Pons (tissue), 1 donor: ENCODE measurements at places on chromosomes 7 and 10.

DNA sequence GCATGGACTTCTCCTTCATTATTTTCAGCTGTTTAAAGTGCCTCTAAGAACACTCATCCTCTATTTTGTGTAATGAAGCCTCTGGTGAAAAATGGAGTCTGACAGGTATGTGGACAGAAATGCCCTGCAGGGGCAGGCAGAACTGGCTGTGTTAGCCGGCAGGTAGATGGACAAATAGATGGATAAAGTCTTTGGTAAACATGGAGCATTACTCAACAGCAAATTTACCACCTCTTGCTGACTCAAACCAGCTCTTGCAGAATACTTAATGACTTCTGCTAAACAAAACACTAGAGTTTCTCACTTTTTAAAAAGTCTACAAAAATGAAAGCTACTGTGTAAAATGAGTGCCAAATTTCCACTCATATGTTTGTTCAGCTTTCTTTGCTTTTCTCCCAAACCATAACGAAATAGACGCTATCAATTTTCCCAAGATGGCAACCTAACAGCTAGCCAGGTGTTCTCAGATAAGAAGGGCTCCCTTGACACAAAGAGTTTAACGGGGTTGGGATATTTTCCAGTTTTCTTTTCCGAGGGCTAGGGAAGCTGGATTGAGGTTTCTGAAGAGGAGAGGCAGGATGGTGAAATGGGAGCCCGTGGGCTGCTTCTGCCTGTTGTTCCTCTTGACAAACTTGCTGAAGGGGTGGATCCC is 71.9 kb upstream of the HABP2 start:
- DNase-seq, result no peak

GRCh38 chr10:90718182-90718581 is 139.7 kb downstream of the HTR7 start:
- peak; percentile 10 for DNase-seq

- DNase-seq, result no peak
Measured at GRCh38 chr10:3385487-3385886, 212.9 kb upstream of the PITRM1 start.

- peak; percentile 85 for DNase-seq
Measured at GRCh38 chr10:124649214-124649613, 95.0 kb downstream of the FAM53B start.

GRCh38 chr10:3067859-3068179 is 471 bp downstream of the PFKP start:
- no peak for DNase-seq

DNA sequence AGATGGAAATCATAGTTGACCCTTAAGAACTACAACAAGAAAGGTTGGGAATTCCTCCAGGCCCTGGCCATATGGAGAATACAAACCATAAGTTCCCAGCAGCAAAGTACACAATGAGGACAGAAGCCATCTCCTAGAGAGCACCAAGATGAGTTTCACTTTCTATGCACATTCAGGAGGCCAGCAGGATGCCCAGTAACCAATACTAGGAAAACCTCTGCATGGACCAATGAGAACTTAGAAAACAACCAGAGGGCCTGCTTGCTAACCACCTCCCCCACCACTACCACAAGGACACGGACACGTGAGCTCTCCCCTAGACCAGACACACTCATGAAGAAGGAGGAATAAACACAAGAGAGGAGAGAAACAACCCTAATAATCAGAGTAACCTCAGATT is 56.3 kb downstream of the IFIT5 start:
- no peak for DNase-seq

DNA sequence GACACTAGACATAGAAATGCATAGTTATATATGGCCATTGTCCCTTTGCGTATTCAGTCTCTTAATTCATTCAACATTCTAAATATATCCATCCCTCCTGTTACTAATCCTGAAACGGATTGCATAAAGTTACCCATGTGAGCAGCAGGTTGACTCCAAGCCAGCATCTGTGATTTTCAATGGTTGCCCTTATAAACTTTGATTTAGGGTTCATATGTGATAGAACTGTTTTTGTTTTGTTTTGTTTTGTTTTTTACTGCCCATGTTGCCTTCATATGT is 13.4 kb upstream of the DENND2A start:
- no peak for DNase-seq

DNA sequence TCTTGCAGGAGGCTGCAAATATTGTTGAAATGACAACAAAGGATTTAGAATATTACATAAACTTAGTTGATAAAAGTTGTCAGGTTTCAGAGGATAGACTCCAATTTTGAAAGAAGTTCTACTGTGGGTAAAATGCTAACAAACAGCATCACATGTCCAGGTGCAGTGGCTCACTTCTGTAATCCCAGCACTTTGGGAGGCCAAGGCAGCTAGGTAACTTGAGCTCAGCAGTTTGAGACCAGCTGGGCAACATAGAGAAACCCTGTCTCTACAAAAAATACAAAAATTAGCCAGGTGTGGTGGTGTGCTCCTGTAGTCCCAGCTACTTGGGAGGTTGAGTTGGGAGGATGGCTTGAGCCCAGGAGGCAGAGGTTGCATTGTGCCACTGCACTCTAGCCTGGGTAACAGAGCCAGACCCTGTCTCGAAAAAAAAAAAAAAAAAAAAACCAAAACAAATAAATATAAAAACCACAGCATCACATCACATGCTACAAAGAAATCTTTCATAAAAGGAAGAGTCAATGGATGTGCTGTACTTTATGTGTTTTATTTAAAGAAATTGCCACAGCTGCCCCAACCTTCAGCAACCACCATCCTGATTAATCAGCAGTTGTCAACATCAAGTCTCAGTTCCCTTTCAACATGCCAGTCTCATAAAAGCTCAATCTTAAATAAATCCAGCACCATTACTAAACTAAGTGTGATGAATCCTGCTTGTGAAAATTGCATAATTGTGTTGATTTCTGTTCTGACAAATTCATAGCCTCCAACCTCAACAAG is 83.2 kb upstream of the MBL2 start:
- DNase-seq, result no peak

DNA sequence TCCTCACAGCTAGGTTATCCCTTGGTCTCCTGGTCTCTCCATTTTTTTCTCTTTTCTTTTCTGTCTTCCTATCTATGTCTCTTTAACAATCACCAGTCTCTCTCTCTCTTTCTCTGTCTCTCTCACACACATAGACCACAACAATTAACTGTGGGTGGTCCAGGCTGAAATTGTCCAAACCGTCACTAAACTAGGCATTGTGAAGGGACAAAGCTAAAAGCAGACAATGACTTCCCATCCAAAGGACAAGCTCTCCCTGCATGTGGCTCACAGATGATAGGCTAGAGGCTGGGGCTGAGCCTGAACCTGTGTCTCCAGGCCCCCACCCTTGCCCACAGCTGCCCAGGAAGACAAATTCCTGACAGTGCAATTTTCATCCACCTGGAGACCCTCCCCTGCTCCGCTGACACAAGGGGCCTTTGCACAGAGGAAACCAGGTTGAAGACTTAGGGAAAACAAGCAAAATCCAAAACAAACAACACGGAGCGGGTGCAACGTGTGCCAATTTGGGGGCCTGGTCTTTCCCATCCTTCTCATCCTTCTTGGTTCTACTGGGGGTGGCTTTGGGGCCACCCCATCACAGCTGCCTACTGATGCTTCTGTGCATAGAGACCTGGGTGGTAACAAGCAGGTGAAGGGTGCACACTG is 755.4 kb downstream of the GRID1 start:
- no peak for DNase-seq

DNA sequence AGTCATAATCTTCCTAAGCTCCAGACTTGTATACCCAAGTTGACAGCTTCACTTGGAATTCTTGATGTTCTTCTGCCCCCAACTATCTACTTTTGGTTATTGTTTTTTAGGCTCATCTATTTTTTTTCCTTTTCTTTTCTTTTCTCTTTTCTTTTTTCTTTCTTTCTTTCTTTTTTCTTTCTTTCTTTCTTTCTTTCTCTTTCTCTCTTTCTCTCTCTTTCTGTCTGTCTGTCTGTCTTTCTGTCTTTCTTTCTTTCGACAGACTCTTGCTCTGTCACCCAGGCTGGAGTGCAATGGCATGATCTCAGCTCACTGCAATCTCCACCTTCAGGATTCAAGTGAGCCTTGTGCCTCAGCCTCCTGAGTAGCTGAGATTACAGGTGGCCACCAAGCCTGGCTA is 36.5 kb downstream of the KMT2E start:
- DNase-seq, result no peak

DNA sequence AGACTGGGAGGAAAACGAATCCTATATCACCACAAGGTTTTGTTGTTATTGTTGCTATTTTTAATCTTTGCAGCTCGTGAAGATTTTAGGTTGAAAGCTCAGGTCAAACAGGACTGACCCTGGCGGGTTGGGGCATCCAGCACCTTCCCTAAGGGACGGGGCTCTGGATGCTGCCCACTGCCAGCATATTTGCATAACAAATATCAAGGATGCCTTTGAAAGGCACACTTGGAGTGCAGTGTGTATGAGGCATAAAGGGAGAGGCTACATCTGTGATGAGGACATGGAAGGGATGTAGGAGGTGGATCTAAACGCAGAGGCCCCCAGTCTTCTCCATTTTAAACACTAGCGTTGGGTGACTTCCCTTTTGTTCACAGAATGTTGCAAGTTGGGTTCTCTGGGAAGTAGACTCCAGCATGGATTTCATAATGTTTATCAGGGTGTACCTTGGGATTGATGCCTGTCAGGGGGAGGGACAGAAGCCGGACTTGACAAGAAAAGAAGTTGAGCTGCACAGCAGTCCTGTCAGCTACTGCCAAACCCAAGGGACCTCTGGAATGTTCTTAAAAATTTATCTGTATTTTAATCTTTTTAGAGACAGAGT is 181.1 kb upstream of the IMMP2L start:
- no peak for DNase-seq

DNA sequence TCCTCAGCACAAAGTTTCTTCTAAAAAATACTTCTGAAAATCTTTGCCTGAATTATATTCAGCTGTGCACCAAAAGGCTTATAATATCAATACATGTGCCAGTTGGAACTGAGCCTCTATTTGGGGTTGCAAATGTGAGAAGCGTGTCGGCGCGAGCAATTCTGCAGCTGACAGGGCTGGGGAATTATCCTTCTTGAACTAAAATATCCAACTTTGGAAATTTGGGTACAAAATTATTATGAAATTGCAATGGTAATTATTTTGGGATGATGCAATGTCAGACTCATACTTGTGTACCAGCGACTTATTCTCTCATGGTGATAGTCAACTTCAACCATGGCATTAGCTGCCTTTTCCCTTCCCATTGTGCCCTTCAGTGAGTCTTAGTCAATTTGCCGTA is 507.0 kb upstream of the KLF6 start:
- no peak for DNase-seq
